ENCODE measurements at places on chromosomes 12 and 14.

GRCh38 chr14:22002860-22003284, 329.3 kb upstream of the OR4E1 start:
- DNase-seq: no peak

DNA sequence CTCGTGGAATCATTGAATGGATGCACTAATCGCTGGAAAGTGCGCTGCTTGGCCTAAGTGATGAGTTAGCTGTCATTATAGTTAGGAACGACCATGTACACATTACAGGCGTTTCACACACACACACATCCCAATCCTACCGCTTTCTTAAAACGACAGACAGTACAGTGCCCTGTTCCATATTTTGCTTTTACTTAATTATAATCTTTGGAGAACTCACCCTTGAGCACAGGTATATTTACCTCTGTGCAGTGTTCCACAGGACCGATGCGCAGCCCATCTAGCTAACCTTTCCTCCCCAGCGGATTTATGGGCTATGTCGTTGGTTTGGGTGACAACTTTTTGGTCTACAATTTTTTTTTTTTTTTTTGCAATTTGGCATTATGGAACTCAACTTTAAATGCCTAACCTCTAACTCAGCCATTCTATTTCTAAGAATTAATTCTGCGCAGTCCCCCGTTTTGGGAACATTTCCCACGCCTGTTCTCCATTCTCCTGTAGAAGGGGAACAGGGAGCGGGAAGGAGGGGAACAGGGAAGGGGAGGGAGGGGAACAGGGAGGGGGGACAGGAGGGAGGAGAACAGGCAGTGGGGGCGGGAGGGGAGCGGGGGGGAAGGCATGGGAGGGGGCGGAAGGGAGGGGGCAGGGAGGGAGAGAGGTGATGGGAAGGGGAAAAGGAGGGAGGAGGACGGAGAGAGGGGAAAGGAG, 663 bp upstream of the ULK1 start:
- DNase-seq: no peak

- no peak for DNase-seq
Observed at GRCh38 chr12:58030566-58031279, 89.4 kb downstream of the ATP23 start.

DNA sequence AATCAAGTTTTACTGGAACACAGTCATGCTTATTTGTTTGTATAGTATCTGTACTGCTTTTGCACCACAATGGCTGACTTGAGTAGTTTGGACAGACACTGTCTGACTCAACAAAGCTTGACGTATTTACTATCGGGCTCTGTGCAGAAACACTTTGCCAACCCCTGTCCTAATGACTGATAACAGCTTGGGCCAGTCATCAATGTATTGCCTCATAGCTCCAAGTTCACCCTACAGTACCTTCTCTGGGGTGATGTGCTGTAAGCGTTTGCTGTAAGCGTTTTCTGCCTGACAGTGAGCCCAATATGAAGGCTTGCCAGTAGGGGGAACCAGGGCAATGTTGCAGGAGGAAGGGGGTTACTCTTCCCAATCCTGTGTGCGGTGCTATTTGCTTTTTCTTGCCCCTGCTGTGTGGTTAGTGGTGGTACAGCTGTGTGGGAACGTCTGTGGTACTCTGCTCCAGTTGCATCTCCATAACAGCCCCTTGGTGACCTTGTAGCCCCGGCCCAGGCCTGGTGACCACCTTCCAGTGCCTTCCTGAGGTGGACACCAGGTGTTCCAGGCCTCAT, 5.4 kb upstream of the CCDC177 start:
- no peak for DNase-seq

- no peak for DNase-seq
Observed at GRCh38 chr14:103533999-103534575, 5.1 kb downstream of the TRMT61A start.

GRCh38 chr12:69179786-69180185, 59.6 kb upstream of the CPSF6 start:
- no peak for DNase-seq

Measured in NCI-H510A (cell line).